ENCODE measurements at places on chromosomes 12 and 14. TPM values are rescaled to one million over a fixed set of nuclear protein-coding genes. Genes with fewer than 3 reads are reported as not detected.

NGB gene
- polyA plus RNA-seq = not detected

GRCh38 chr14:42163136-42163535, 556.5 kb downstream of the LRFN5 start:
- DNase-seq = no peak

DNA sequence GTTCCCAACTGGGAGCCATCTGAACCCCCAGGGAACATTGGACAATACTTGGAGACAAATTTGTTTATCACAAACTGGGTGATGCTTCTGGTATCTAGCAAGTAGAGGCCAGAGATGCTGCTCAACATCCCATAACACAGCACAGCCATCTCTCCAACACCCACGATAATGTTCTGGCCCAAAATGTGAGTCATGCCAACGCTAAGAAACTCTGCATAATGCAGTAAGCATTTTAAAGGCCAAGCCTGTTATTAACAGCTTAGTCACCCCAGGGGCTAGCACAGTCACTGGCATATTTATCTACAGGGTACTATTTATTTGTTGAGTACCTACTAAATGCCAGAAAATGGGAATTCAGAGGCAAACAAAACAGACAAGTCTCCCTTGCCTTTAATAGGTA, 873.1 kb upstream of the TMEM132C start:
- no peak for DNase-seq

GRCh38 chr12:131017477-131017991, 63.8 kb downstream of the ADGRD1 start:
- no peak for DNase-seq

DNA sequence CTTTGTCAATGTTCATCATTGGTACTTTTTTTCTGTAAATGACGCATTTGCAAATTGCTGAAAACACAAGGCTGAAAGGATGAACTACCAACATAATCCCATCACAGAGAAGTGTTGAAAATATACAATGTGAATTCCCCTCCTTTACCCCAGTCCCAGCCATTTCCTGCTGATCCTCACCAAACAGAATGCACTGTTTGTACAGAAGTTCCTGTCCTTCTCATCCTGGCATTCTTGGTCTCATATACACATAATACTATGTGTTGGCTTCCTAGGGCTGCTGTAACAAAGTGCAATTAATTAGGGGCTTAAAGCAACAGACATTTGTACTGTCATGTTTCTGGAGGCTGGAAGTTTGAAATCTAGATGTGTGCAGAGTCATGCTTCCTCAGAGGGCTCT, 836.2 kb upstream of the MGAT4C start:
- DNase-seq = no peak

CLEC2A gene
- not detected for polyA plus RNA-seq

FGF6 gene
- polyA plus RNA-seq = not detected

DNA sequence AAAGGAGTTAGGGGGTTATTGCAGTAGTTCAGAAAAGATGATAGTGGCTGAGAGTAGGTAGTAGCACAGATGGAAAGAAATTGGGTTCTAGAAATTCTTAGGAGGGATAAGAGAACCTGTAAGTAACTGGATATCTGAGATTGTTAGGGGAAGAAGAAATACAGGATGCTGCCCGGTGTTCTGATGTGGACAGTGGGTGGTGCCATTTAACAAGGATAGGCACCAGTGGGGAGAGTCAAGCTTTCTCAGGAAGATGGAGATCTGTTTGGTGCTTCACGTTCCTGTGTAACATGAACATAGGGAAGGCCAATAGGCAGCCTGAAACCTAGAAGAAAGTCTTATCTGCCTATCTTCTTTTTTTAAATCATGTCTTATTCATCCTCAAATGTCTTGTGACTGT, 245.9 kb downstream of the NPAS3 start:
- DNase-seq = no peak

CACNA2D4 gene
- polyA plus RNA-seq = 0.82 TPM

- no peak for DNase-seq
Measured at GRCh38 chr12:109715310-109716091, 1.9 kb downstream of the FAM222A start.

- DNase-seq = no peak
Measured at GRCh38 chr12:25501549-25501948, 51.5 kb downstream of the LMNTD1 start.

GRCh38 chr12:28223025-28223554, 32.8 kb downstream of the CCDC91 start:
- DNase-seq = no peak
